ENCODE measurements at places on chromosomes 2 and 18. TPM values are rescaled to one million over a fixed set of nuclear protein-coding genes. Genes with fewer than 3 reads are reported as not detected.

The FABP1 gene
- total RNA-seq = 1.1 TPM

The POTEC gene
- 0.09 TPM for total RNA-seq

The CDKL4 gene
- 5.6 TPM for total RNA-seq

GRCh38 chr2:55391155-55391554 is 28.5 kb downstream of the CCDC88A start:
- DNase-seq = no peak

DNA sequence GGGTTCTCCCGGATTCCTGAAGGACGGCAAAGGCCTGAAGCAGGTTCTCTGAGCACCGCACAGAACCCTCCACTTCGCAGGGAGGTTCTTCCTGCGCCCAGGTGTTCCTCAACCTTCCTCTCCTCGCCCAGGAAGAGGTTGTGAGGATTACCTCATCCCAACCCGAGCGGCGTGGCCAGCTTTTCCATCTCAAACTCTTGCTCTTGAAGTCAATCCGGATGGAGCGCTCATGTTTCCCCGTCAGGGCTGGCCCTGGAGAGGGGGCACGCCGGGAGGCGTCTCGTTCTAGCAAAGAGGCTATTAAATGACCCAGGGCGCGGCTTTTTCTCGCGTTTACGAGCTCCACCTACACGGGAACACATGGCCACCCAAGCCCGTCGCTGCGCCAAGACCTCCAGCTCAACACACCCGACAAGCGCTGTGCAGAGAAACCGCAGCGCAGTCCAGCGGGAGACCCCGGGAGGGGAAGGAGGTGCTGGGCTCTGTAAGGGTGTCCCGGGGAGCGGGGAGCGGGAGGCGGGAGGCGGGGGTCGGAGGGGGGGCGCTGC is 540 bp upstream of the RAB10 start:
- DNase-seq = peak; percentile 70

GRCh38 chr2:110910423-110910822 is 178.1 kb downstream of the ACOXL start:
- DNase-seq = no peak

DNA sequence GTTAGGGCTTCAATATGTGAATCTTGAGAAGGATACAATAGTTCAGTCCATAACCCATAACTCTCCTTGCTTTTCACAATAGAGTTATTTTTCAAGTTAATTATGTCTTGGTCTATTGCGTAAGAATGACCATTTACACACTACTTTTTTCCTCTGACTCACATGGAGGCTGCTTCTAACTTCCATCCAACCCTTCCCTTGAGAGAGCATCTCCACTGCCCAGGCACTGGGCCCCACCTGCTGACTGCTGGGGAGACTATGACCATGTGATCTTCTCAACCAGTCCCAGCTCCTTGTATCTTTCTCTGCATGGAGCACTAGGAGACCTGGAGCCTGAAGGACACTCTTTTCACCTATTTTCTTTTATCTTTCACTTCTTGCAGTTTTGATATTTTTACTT is 251.5 kb downstream of the GPD2 start:
- DNase-seq = no peak

GRCh38 chr2:156110890-156111289 is 221.6 kb downstream of the NR4A2 start:
- DNase-seq = no peak

GRCh38 chr18:76464281-76465259 is 30.5 kb downstream of the ZNF516 start:
- no peak for DNase-seq

DNA sequence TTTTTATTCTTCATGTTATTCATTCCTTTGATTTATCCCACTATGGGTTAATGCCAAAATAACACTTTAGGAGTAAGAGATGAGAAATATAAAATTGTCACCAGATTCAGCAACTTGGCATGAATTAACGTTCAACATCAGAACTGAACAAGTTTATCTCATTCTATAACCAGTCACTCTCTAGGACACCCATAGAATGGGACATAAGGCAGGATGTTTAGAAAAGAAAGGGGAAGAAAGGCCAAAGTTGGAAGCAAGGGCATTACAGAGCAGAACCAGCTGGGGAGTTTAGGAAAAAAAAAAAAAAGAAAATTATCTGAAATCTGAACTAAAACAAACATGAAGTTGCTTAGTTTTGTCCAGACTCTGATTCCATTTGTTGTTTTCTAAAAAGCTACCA is 211.0 kb downstream of the PMAIP1 start:
- no peak for DNase-seq

All from cerebellum (tissue), 4 donors.